Central memory CD4-positive, alpha-beta T cell (primary cell): ENCODE measurements at places on chromosomes 6 and 20.

DNA sequence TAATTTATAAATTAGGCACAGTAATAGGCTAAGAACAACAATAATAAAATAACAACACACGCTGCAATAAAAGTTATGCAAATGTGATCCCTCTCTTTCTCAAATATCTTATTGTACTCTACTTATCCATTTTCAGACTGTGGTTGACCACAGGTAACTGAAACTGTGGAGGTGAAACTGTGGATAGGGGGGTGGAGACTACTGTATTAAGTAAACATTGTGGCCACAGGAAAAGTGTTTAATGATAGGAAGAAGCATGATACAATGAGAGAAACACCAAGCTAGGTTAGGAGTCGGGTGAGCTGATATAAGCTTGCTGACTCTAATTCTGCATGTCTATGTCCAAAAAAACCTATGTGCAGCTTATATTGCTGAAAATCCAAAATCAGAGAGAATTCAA is 23.0 kb downstream of the NHLRC1 start:
- DNase-seq = no peak

DNA sequence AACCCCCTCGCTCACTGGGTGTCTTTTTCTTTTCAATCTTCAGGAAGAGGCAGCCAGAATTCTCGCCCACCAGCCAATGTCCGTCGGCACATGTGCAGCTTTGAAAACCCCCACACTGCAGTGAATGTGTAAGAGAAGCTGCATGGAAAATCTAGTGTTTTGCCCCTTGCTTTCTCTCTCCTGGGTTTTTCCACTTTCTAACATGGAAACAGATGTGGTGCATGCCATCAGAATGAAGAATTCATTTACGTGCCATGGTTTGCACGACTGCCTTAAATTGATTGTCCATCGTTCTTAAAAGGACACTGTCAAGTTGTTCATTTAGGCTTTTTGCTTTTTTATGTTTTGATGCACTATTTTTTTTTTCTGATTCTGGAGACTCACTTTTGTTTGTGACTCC is 117.1 kb upstream of the RAB32 start:
- DNase-seq = no peak

DNA sequence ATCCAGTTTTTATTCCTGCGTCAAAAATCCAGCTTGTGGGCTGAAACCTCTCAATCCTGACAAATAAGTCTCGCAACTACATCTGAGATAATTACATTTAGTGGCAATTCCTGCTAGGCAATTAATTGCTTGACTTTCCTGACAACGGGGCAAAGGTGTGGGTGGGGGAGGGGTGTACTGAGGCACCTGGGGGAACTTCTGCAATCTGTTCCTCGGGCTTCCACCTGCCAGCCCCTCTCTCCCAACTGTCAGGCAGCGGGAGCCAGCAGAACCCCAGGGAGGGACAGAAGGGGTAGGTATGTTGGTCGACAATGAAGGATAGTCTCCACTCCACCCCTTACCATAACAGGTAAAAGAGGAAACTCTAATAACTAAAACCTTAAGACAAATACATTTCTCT is 6.8 kb downstream of the C6orf52 start:
- DNase-seq = no peak

- DNase-seq = no peak
Measured at GRCh38 chr6:79385333-79385732, 150.9 kb upstream of the HMGN3 start.

DNA sequence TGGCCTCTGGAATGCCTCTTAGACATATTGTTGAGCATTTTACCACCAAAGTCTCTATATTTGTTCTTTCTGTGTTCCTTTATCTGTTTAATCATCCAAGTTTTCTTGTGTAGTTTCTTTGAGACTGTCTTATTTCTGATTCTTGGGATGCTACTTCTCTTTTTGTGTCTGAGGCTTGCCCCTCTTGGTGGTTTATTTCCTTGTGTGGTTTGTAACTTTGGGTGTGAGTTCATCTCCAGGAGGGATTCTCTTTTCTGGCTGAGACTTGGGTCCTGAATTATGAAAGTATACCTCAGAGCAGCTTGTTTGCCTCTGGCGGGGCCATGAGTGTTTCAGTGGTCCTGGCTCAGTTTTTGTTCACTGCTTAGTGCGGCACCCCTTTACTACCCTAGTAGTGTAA is 33.9 kb downstream of the PPARD start:
- DNase-seq = no peak

DNA sequence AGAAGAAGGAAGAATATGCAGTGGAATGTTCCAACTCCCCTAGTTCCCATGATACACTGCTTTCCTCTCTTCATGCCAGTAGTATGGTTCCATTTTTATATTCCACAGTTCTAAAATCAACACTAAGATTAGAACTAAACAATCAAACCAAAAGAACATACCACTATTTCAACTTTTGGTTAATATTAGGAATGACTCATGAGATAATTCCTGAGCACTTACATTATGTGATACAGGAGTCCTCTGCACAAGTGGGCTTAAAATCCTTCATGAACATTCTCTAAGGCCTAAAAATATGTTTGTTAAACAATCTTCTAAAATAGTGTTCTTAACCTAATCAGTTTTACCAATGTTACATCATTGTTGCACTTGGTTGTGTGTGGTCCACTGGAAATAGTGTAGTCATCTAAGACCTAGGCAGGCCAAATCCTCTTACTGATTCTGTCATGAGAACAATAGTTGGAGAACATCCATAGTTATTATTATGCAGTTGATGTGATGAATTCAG is 30.3 kb upstream of the RCAN2 start:
- DNase-seq = no peak

DNA sequence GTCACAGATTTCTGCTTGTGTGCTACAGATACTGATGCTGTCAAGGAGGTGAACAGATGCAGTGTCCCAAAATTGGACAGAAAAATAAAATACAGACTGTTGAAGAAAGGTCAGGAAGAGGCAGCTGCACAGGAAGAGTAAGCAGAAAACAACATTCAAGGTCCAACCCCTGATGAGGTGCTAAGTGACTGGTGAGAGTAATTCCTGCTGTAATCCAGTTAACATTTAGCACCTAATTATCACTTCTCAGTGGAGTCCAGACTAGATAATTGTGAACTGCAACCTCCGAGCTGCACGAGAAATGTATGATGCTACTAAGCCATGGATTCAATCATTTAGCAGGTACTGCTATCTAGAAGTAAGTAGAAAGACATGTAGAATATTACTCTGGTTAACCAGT is 36.3 kb upstream of the NRSN1 start:
- DNase-seq = no peak

GRCh38 chr6:170367241-170367640 is 60.7 kb downstream of the FAM120B start:
- no peak for DNase-seq

- no peak for DNase-seq
Measured at GRCh38 chr6:154428897-154429296, 72.3 kb upstream of the IPCEF1 start.

DNA sequence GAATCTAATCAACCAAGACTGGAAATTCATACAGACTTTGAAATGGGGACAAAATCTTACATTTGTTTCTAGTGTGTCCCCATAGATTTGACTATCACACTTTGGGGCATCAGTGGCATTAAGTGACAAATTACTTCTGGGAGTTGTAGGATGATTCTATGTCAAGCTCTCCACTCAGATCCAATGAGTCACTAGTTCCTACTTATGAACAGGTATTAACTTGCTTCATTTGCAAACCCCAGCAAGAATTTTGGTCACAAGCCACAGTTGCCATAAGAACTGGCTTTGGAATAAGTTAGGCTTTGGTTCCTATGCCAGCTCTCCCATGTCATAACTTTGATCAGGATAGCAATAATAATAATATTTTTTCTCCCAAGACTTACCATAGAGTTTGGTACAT is 77.6 kb upstream of the PTPRK start:
- DNase-seq = no peak

GRCh38 chr20:10673176-10673841 is 490 bp downstream of the JAG1 start:
- no peak for DNase-seq

DNA sequence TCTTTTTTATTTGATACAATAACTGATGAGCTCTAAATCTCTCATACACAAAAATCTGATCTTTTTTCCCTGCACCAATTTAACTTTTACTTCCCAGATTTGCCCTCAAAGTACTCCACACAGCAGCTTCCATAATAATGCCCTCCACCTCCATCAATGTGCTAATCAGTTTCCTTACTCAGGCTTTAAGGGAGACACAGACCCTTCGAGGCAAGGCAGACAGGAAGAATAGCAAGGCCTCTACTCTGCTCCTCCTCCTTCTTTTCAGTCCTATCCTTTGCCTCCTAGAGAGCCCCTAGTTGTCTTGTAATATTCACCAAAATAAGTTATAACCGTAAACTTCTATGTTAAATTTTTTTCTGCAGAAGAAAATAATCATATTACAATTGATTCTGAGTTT is 444.9 kb upstream of the RNF217 start:
- no peak for DNase-seq

DNA sequence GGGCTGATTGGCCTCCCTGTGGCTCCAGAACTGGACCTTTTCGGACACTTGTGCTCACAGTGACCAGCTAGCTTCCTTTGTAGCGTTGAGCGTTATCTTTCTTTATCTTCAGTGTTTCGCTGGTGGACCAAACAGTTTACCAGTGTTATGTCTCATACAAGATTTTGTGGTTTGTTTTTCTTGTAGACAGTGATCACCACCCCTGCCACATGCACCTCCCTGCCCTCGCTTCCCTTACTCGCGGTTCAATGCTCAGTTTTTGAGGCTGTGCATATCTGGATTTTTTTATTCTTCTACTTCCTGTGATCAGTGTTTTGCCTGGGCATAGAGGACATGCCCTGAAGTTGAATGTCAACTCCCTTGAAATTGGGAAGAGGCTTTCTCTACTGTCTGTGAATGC is 16.4 kb downstream of the MYT1 start:
- DNase-seq = no peak

DNA sequence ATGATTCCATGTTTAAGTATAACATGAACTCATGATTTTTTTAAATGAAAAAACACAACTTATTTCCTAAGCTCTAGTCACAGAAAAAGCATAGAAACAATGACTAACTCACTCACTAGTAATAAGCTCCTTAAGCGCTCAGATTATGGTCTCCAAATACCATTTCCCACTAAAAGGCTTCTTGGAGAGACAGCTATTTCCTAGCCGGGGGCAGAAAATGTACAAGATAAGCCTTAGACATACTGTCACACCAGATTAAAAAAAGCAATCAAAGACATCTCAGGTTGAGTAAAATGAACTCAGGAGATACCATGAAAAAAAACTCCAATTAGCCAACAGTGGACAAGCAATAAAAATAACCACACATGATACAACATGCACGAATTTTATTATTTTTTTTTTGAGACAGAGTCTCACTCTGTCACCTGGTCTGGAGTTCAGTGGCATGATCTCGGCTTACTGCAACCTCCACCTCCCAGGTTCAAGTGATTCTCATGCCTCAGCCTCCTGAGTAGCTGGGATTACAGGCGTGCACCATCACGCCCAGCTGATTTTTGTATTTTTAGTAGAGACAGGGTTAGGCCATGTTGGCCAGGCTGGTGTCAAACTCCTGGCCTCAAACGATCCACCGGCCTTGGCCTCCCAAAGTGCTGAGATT is 14.9 kb downstream of the SRPK1 start:
- DNase-seq = no peak

- no peak for DNase-seq
Measured at GRCh38 chr6:11921017-11921438, 91.1 kb upstream of the HIVEP1 start.

DNA sequence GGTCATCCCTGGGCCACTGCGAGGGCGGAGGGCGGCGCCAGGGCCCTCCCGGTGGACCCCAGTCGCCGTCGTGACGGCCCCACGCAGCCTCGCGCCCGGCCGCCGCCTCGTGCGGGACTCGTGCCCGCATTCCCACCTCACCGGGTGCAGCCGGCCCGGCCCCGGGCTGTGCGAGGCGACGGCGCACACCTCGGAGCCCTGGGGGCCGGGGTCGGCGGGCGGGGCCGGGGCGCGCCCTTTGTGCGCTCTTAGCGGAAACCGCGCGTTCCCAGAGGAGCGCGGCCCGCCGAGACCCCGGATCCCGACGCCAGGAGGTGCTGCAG is 5.5 kb upstream of the DLL1 start:
- no peak for DNase-seq

GRCh38 chr6:33989016-33989854 is 156.7 kb downstream of the GRM4 start:
- no peak for DNase-seq

GRCh38 chr20:9397928-9398327 is 116.5 kb upstream of the LAMP5 start:
- DNase-seq = no peak

DNA sequence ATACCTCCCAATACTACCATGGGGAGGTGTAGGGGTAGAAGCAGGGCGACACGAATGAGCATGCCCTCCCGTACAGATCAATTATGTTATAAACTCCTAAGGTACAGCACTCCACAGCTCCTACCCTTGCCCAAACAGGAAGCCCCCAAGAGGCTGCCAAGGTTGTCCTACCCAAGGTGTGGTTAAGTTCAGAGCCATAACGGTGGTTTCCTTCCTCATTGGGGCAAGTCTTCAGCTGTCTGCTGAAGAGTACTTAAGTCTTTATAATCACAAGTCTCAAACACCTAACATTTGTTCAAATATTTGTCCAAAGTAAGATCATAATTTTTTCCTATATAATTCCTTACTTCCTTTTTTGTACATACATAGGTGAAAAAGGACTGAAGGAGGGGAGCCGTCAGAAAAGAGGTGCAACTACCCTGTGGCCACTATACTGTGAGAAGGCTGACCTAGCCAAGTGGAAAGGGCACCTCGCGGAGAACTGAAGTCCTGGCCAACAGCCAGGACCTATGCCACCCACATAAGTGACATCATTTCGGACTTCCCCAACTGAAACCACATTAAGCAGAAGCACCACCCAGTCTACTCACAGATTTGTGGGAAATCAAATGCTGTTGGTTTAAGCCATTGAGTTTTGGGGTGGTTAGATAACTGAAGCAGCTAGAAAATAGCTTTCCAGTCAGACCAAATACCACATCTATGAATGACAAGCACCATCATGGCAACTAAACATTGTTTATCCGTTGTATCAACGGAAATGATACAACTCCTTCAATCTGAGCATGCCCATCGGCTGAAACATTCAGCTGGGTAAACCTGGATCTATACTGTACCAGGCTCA is 2.9 kb upstream of the RAB22A start:
- peak; percentile 95 for DNase-seq

DNA sequence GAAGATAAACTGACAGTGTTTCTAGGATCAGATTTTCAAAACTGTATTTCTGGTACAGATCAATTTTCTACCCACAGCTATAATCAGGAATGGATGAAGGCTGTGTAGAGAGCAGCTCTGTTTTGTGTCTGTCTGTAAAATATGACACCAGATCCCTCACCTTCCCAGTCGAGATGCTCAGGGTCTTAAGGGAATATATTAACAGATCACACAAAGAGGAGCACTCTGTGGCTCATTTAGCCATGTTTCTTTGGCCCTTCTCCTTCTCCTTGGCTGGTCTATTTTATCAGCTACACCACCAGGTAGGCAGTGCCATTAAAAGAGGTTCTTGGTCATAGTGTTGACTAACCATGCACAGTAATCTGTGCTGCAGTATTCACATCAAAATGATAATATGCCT is 82.6 kb downstream of the PREP start:
- no peak for DNase-seq

- no peak for DNase-seq
Measured at GRCh38 chr20:19885939-19886660, 128.0 kb downstream of the RIN2 start.
